ENCODE measurements at places on chromosomes 3 and 15.

DNA sequence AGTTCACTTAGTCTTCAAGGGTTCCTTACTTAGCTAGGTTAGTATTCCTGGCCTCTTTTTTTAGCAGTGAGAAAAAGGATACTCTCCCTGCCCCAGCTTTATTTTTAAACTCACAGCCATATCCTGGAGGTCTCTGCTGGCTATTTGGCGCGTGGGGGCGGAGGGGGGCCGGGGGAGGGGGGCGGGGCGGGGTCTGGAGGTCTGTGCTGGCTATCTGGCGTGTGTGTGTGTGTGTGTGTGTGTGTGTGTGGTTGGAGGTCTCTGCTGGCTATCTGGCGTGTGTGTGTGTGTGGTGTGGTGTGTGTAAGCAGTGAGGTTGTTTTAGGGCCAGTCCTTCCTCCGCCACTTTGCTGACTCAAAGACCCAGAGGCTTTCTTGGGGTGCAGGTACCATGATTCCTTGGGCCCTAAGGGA, 579 bp upstream of the PLAAT1 start:
- no peak for DNase-seq

DNA sequence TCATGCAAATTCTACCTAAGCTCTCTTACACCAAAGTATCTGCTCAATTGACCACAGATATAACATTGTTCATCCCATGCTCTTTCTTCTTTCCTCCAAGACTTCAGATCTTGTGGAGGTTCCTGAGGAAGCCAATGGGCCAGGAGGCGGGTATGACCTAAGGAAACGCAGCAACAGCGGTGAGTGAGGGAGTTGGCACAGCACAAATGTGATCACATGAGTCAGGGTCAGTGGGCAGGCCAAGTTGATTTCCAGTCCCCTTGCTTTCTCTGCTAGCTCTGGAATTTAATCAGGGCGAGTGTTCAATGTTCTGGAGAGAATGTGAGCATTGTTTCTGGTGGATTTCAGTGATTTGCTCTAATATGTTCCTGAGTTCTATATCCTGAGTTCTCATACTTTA, 112.7 kb downstream of the STAC start:
- no peak for DNase-seq

DNA sequence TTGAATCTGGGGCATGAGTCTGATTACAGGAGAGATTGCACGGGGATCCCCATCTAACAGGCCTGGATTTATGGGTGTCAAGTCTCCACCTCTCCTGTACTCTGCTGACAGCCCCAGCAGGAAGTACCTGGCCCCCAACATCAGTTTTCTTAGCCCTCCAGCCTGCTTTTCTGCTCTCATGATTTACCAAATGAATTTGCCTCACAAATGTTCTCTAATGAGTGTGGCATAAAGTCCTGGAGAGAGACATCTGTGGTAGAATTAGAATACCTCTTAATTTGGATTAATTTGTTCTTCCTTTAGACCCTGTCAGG, 60.1 kb downstream of the FNDC3B start:
- DNase-seq: no peak

DNA sequence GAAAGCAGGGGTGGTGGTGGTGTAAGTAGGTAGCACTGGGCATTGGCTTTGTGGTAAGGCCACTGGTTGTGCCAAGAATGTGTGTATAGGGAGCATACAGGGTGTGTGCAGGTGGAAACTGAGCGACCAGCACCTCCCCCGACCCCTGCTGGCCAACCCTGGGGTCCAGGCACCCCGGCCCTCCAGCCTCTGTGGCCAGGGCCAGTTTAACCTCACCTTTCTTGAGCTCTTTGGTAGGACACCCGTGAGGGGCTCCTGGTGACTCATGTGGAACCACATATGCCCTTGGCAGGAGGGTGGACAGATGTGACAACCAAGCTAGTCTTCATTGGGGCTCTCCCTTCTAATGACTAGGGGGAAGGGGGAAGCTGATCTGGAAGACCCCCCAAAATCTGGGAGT, 19.5 kb downstream of the SHF start:
- no peak for DNase-seq

DNA sequence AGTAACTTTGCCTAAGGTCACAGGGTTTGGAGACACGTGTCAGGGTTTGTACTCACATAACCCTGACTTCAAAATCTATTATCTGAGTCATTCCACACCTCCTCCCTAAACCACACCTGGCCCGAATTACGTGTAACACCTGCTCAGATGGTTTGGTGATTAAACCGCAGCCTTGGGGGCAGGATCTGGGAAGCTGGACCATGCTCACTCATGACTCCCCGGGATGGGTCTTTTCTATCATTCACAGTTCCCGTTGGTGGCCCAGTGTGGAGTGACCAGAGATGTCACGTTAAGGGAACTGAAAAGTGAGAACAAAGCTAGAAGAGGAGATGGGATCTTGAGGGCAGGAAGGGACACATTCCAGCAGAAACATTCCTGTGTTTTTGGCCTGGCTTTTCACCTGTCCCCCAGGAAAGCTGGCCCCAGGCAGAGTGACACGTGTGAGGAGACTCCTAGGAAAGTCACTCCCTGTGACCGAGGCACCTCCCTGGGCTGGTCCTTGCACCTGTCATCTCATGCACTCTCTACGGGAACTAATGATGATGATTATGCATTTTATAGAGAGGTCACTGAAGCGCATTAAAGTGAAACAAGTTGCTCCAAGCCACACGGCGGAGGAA, 75.4 kb upstream of the POMGNT2 start:
- no peak for DNase-seq

- DNase-seq: no peak
These were observed 220.8 kb downstream of the RPLP1 start for GRCh38 chr15:69673291-69673881.

DNA sequence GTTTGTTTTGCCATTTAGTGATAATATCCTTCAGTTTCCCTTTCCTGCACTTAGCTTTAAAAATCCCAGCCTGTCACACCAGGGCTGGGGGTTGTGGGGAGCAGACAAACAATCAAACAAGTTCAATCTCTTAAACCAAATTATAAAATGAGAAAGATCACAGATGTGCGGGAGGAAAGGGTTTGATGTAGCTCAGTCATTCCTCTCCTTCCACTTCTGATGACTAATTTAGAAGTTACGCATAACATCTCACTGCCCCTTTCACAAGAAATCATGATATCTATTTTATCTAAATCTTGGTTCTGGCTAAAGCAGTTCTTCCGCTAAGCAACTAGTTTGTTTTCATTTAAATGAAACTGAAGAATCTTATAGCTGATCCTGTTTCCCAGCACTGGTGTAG, 34.1 kb upstream of the ATG7 start:
- no peak for DNase-seq

GRCh38 chr3:108150200-108150599, 59.4 kb upstream of the CD47 start:
- no peak for DNase-seq

DNA sequence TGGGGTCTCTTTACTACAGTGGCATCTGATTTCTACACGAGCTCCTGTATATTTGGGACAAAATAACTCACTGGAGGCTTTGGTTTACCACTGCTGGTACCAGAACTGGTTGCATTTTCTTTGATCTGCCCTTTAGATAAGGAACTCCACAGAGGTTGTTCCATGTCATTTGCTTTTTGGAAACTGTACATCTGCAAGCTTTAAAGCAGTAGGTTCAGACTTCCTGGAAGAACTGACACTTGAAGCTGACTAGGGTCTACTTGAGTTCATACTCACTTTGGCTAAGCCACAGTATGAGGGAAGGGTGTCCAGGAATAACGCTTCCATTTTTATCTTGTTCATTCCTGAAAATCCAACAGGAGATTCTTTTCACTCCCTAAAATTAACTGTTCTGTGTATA, 86.4 kb downstream of the WWTR1 start:
- no peak for DNase-seq

DNA sequence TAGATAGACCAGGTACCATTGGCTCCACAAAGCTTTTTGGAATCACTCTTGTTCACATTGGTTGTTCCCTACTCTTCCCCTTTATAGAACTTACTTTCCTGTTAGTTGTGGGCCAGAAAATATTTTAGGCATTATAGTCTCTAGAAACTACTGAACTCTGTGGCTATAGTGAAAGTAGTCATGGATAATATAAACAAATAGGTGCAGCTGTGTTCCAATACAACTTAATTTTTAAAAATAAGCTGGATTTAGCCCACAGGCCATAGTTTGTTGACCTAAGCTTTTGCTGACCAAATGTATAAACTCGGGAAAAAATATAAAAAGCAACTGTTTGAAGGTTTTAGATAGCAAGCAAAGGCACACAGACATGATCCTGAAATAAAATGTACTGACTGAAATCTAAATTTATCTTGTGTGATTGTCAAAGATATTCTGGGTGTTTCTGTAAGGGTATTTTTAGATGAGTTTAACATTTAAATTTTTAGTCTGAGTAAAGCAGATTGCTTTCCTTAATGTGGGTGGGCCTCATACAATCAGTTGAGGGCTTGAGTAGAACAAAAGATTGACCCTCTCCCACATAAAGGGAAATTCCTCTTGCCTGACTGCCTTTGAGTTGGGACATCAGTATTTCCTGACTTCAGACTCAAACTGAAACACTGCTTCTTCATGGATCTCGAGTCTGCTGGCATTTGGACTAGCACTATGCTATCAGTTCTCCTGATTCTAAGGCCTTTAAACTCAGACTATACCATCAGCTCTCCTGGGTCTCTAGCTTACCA, 13.2 kb downstream of the IQCB1 start:
- no peak for DNase-seq

All from sciatic nerve (tissue), 2 donors.